Stimulated activated CD4-positive, alpha-beta T cell treated with anti-CD3 and anti-CD28 coated beads, Interleukin-2, amount 100 ng/mL, for 24 hours (primary cell): ENCODE measurements at places on chromosomes 6 and 20.

GRCh38 chr6:73722318-73723060 is 26.5 kb downstream of the CD109 start:
- peak; percentile 24 for DNase-seq

GRCh38 chr6:121594053-121594452 is 158.6 kb downstream of the GJA1 start:
- no peak for DNase-seq

DNA sequence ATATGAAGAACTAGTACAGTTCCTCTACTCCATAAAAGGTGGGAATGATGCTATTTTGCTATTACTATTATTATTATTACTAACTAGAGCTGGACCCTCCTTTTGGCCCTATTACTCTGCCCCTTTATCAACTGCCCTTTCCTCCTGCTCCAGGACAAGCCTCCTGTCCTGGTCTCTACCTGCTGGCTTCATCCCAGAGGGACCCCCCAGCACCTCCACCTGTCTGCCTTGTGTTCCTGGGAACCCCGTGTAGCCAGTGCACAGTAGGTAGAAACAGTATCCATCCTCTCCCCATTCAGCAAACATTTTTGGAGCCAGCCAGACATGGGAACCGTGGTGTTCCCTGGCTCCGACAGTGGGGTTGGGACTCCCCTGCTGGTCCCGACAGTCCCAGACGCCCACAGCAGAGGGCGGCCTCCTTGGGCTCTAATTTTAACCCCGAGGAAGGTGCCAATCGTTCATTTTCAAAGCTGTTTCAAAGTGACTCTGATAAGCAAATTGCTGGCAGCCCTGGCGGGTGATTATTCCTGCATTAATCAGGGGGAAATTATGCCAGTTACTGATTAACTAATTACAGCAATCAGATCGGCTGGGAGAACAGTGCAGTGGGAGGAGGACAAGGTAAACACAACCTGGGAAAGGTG is 44.2 kb upstream of the MDGA1 start:
- peak; percentile 17 for DNase-seq

GRCh38 chr6:44057931-44058616 is 69.2 kb downstream of the MRPL14 start:
- no peak for DNase-seq

- no peak for DNase-seq
These were observed 85.6 kb downstream of the MRPL14 start for GRCh38 chr6:44041461-44042260.

GRCh38 chr6:21377356-21377755 is 216.2 kb upstream of the SOX4 start:
- DNase-seq = no peak

DNA sequence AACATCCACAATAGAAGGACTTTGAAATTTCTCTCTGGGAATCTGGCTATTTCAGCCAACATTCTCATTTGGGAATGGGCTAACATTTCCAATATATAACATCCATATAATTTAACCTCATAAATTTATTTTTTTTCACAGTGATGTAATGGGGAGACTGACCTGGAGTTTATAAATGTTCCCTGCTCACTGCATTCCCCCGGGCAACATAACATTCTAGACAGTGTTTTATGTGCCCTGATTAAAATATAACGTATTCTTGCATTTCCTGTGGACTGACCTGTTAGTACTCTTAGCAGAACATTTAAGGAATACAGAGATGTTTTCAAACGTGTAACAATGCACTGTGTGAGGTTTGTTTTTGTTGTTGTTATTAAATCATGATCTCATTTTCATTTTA is 20.9 kb downstream of the TSHZ2 start:
- no peak for DNase-seq

DNA sequence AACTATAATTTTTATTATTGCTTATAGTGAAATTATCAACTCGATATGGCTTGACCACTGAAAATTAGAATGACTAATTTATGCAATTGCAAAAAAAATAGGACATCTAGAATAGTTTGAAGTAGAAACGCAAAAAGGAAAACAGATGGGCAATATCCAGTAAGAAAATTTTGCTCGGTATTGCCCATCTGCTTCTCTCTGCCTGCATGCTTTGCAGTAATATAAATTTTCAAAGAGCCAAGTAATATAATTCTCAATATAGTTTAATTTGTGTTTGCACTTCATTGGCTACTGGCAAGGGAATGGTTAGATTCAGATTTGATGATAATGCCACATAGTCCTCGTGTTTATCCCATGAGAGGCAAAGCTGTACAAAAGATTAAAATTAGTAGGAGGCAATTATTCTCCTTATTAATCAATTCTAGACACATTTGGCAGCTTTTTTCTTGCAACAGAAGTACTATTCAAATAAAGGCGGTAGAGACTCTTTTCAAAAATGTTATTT is 27.3 kb upstream of the LAMA2 start:
- DNase-seq = no peak

GRCh38 chr20:50903353-50904051 is 27.7 kb downstream of the ADNP start:
- no peak for DNase-seq

DNA sequence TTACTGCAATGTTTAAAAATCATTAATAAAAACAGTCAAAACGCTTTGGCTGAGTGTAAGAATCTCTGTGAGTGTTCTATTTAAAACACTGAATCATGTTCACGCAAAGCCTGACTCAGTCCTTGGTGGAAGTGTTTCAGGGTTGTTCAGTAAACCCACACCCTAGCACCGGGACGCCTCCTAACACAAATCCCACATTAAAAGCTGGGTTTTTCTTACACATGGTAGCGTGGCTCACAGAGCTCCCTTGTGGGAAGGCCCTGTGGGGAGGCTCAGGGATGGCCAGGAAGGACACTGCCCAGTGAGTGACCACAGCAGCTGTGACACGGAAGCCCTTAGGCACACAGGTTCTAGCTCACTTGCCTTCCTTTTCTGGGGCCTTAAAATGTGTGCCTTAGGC is 80.2 kb downstream of the GMPR start:
- peak; percentile 44 for DNase-seq

GRCh38 chr20:8133851-8134451 is 1.9 kb downstream of the PLCB1 start:
- no peak for DNase-seq
